ENCODE measurements at places on chromosomes 6 and 20. TPM values are rescaled to one million over a fixed set of nuclear protein-coding genes. Genes with fewer than 3 reads are reported as not detected.

The CST1 gene
- not detected for total RNA-seq

The TFAP2D gene
- not detected for total RNA-seq

The SIRPD gene
- not detected for total RNA-seq

The SOX4 gene
- total RNA-seq: 43.0 TPM

The DEFB124 gene
- total RNA-seq: not detected

The FKBP1C gene
- not detected for total RNA-seq

The TAAR8 gene
- total RNA-seq: not detected

The TRAPPC3L gene
- total RNA-seq: 0.31 TPM

The DEFB127 gene
- total RNA-seq: not detected

The CD24 gene
- 122 TPM for total RNA-seq

Data from tongue (tissue), 3 donors.